ENCODE measurements at places on chromosomes 5 and 9. TPM values are rescaled to one million over a fixed set of nuclear protein-coding genes. Genes with fewer than 3 reads are reported as not detected.
A peak's percentile ranks its signal among the peaks of the same experiment; 100 is the strongest.

GRCh38 chr5:62814991-62815390 is 236.4 kb downstream of the LRRC70 start:
- H3K27me3 ChIP-seq: no peaks in the 10 kb centered on the region
- H3K36me3 ChIP-seq: no peaks in the 10 kb centered on the region
- peaks cover 7% of the 10 kb centered on the region for H3K4me1 ChIP-seq
- H3K27ac ChIP-seq: no peak overlapping the region
- no peak for DNase-seq
- H3K4me3 ChIP-seq: no peak overlapping the region

AOPEP gene
- 224 TPM for total RNA-seq

IFNA16 gene
- not detected for total RNA-seq

DNA sequence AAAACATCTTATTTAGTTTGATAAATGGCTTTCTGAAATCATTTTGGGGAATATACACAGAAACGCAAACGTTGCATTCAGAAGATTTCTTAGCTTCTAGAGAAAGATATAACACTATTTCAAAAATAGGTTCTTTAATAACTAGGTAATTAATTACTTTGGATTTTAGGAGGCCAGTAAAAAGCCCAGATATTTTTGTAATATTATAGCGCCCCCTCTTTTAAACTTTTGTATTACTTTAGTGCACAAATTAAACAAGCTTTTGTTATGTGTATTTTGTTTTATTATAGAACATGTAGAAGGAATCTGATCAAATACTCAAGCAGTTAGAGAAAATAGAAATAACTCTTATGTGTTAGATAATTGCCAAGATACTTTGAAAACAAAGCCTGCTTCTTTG is 57.7 kb downstream of the COMMD10 start:
- H3K36me3 ChIP-seq: no peaks in the 10 kb centered on the region
- H3K27ac ChIP-seq: no peak overlapping the region
- H3K4me3 ChIP-seq: no peak overlapping the region

KCNIP1 gene
- 0.99 TPM for total RNA-seq

GRCh38 chr9:125845271-125845808 is 98.2 kb downstream of the PBX3 start:
- H3K36me3 ChIP-seq: no peaks in the 10 kb centered on the region
- no peak for DNase-seq
- H3K27ac ChIP-seq: no peak overlapping the region
- H3K4me1 ChIP-seq: peaks cover 8% of the 10 kb centered on the region

- H3K36me3 ChIP-seq: no peaks in the 10 kb centered on the region
- H3K4me3 ChIP-seq: no peak overlapping the region
- H3K27ac ChIP-seq: no peak overlapping the region
Measured at GRCh38 chr5:150298701-150299451, 3.8 kb downstream of the ARSI start.

PCDHAC2 gene
- 1.6 TPM for total RNA-seq

DNA sequence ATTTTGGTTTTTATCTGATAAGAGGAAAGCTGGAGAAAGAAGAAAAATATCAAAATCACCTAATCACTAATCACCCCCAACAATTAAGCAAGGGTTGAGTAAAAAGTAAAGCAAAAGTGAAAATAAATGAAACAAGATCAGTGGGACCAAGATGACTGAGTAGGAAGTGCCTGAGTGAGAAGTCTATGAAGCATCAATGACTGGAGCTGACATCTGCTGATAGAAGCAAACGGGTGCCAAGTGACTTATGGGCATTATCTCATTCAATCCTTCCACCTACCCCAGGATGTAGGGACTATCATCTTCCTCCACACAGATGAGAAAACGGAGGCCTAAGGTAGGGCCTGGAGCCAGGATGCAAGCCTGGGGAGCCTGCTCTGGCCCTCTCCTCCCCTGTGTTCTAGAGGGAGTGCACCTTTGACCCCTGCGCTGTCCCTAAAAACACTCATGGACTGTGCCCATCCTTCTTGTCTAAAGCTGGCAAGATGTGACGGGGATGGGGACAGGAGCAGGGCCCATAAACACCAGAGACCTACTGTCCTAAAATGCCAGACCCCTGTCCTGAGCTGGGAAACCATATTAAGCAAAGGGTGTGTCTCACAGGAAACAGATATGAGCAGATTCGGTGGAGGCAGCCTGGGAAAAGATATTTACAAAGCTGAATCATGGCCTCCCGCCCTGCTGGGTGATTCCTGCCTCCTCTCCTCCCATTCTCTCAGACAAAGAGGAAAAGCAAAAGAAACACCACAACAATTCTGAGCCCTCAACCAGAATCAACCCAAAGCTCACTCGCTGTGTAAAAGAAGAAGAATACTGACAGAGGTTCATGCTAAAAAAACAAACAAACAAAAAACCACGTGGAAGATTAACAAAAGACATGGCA is 116.0 kb downstream of the AUH start:
- H3K4me3 ChIP-seq: no peak overlapping the region
- no peak overlapping the region for H3K27ac ChIP-seq
- H3K27me3 ChIP-seq: no peaks in the 10 kb centered on the region
- no peaks in the 10 kb centered on the region for H3K36me3 ChIP-seq
- no peak for DNase-seq
- H3K4me1 ChIP-seq: peaks cover 7% of the 10 kb centered on the region

DNA sequence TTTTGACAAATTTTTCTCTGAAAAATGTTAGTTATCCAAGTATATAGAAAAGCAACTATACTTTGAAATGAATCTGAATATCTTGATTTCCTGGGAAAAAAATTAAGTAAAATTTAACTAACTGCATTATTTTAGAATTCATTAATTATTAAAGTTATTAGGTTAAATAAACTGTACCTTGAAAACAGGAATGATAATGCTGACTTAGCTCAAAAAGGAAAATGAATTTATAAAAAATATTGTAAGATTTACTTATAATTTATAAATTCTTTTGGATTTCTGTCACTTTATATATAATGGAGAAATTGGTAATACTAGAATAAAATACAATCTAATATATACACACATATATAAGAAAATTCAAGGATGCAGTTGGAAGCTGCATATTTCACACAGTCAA is 36.1 kb upstream of the ACOT12 start:
- no peaks in the 10 kb centered on the region for H3K36me3 ChIP-seq
- H3K4me1 ChIP-seq: peaks cover 10% of the 10 kb centered on the region
- no peak for DNase-seq
- H3K27ac ChIP-seq: no peak overlapping the region

- no peaks in the 10 kb centered on the region for H3K27me3 ChIP-seq
- no peak overlapping the region for H3K4me3 ChIP-seq
- DNase-seq: no peak
- H3K4me1 ChIP-seq: no peaks in the 10 kb centered on the region
Measured at GRCh38 chr5:107437986-107438510, 232.7 kb downstream of the EFNA5 start.

DNA sequence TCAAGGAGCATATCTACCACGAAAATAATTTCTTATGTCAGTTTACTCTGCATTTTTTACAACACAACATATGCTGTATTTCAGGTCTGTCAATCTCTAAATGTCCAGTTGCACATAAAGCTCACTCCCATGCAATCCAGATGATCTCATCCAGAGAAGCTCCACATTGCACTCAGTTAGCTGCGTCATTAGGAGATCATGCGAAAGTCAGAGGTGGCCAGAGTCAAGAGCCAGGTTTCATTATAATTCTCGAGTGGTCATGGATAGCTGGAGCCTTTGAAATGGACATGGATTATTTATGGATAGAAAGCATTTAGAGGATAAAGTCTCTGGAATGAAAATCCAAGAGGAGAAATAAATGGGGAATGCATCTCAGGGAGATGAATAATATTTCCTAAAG is 232.3 kb downstream of the GAS1 start:
- H3K27ac ChIP-seq: no peak overlapping the region
- H3K4me1 ChIP-seq: no peaks in the 10 kb centered on the region
- H3K36me3 ChIP-seq: no peaks in the 10 kb centered on the region
- H3K4me3 ChIP-seq: no peak overlapping the region

- H3K4me3 ChIP-seq: no peak overlapping the region
- H3K4me1 ChIP-seq: peaks cover 25% of the 10 kb centered on the region
- DNase-seq: no peak
- peaks cover 3% of the 10 kb centered on the region for H3K36me3 ChIP-seq
- H3K27ac ChIP-seq: no peak overlapping the region
Measured at GRCh38 chr9:37787059-37787458, 2.2 kb upstream of the EXOSC3 start.

DNA sequence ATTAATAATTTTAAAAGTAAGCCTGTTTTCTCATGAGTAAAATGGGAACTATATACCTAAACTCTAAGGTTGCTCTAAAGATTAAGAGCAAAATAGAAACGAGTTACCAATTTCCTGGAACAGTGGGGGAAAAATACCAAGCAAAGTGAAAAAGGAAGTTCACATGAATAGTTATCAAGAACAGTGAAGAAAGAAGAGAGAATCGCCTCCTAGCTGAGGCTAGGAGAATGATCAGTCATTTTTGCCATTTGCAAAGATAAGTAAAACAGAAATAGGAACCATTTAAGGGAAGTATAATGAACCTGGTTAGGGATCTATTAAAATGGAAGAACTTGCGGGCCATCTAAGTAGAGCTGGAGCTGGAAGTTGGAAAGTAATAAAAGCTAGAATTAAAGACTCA is 50.7 kb downstream of the P4HA2 start:
- no peaks in the 10 kb centered on the region for H3K27me3 ChIP-seq
- peaks cover 5% of the 10 kb centered on the region for H3K4me1 ChIP-seq
- H3K27ac ChIP-seq: no peak overlapping the region
- no peak overlapping the region for H3K4me3 ChIP-seq
- DNase-seq: no peak
- H3K36me3 ChIP-seq: no peaks in the 10 kb centered on the region

GRCh38 chr5:128083033-128083810 is at the start of gene SLC12A2:
SLC12A2 (plus strand) TSS chr5:128083766; CDS start chr5:128083955, 189 bp downstream.
- peak within 1 kb of the TSS; percentile 35 for H3K4me3 ChIP-seq
- no peaks in the 10 kb centered on the region for H3K36me3 ChIP-seq
- H3K4me1 ChIP-seq: peaks cover 53% of the 10 kb centered on the region
- no peaks in the 10 kb centered on the region for H3K27me3 ChIP-seq
- peak within 1 kb of the TSS; percentile 97 for H3K27ac ChIP-seq

GRCh38 chr5:52694648-52695047 is 93.1 kb upstream of the ITGA1 start:
- no peak overlapping the region for H3K27ac ChIP-seq
- H3K4me3 ChIP-seq: no peak overlapping the region
- no peak for DNase-seq
- no peaks in the 10 kb centered on the region for H3K27me3 ChIP-seq
- H3K36me3 ChIP-seq: no peaks in the 10 kb centered on the region

DNA sequence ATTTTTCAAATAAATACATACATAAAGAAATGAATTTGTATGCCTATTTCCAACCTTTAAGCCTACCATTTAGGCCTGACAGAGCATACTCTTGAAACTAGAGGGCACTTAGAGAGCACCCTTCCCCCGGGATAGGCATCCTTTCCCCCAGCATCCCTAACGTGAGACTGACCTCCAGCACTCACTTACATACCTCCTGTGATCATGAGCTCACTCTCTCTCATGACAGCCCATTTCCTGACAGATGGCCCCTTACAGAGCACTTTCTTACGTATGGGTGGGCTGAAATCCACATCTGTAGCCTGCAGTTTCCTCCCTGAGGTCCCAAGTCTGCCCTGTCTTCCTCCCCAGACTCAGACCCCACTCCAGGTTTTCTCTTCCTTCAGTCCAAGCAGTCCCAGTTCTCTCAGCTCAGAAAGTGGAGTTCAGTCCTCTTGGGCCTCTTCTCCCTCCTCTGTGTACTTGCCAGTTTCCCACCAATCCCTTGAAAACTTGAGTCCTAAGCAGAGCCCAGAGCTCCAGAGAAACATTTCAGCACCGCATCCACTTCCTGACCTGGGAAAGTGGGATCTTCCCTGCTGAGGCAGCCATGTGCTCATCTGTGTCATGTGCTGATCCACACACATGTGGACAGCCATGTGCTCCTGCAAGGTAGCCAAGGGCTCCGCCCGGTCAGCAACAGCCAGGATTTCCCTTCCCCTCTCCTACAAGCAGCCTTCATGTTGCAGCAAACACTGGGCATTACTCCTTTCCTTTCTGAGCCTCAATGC is 2.2 kb upstream of the CDX1 start:
- no peak overlapping the region for H3K4me3 ChIP-seq
- H3K36me3 ChIP-seq: no peaks in the 10 kb centered on the region
- H3K27me3 ChIP-seq: no peaks in the 10 kb centered on the region
- no peaks in the 10 kb centered on the region for H3K4me1 ChIP-seq
